ENCODE measurements at places on chromosomes 7 and 10.

GRCh38 chr10:79136236-79137005, 67.7 kb downstream of the ZMIZ1 start:
- DNase-seq: no peak

- DNase-seq: no peak
Measured at GRCh38 chr10:54666192-54666591, 134.8 kb downstream of the PCDH15 start.

DNA sequence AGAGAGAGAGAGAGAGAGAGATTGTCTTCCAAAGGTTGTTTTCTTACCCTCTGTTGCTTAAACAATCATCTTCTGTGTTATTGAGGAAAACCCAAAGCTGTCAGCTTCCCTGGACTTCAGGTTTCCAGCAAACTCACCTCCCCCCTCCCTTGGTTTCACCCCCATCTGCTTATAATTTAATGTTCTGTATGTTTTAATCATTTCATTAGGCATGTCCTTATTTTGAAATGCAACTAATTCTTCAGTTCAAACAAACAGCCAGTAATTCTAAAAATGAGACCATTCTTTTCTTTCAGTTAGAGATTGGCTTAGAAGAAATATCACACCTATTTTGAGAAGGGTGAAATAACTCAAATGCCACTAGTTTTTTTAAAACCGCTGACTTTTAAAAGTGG, 102.9 kb downstream of the FAM204A start:
- no peak for DNase-seq

GRCh38 chr7:140533394-140533872, 54.1 kb upstream of the MKRN1 start:
- no peak for DNase-seq

DNA sequence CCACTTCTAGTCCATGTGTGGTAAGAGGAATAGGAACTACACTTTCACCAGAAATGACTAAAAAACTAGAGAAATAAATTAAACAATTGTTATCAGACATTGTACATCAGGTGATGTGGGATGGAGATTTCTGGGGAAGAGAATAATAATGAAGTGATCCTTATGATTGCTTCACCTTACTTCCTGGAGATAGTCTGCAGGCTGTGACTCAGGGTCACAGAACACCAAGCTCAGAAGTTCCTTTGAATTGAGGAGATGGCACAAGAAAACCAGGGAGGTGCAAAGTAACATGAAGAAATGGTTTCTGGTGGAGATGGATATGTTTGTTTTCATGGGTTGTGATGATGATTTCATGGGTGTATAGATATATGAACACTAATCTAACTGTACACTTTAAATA, 44.5 kb downstream of the ZWINT start:
- no peak for DNase-seq

- no peak for DNase-seq
Measured at GRCh38 chr7:80686576-80686975, 48.1 kb downstream of the CD36 start.

GRCh38 chr7:6011541-6011940, 2.5 kb downstream of the AIMP2 start:
- DNase-seq: no peak

- no peak for DNase-seq
Measured at GRCh38 chr10:80448209-80448942, 5.7 kb upstream of the TSPAN14 start.

- DNase-seq: no peak
Measured at GRCh38 chr10:27399871-27400270, 104.2 kb upstream of the RAB18 start.

GRCh38 chr7:66522518-66522917, 106.2 kb upstream of the KCTD7 start:
- no peak for DNase-seq

GRCh38 chr10:110765513-110766319, 106.0 kb upstream of the PDCD4 start:
- no peak for DNase-seq

- DNase-seq: no peak
Measured at GRCh38 chr7:43553999-43554398, 28.9 kb upstream of the STK17A start.

DNA sequence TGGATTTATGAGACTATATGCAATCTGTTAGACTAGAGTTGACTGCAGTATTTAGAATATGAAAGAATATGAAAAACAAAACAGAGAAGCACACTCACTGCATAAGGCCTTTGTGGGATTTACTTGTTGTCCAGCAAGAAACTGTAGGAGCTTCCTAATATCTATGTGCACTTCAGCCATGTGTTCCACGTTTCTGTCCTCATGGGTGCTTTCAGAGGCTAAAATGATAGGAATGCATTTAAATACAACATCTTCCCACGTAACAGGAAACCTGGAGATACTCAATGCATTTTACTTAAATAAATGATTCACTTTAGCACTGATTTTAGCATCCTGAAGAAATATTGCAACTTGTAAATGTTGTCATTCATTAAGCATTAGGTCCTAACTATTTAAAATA, 11.7 kb downstream of the HUS1 start:
- DNase-seq: no peak

- no peak for DNase-seq
Measured at GRCh38 chr7:12583176-12583575, 12.7 kb downstream of the SCIN start.

DNA sequence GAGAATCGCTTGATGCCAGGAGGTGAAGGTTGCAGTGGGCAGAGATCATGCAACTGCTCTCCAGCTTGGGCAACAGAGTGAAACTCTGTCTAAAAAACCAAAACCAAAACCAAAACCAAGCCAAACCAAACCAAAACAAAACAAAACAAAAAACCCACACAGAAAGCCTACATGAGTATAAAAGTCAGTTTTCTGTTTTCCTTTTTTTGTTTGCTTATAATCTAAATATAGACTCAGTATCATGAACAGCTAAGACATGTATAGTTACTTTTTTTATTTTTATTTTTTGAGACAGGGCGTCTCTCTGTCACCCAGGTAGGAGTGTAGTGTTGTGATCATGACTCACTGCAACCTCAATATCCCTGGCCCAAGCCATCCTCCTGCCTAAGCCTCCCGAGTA, 16.8 kb upstream of the MTPN start:
- DNase-seq: no peak

GRCh38 chr10:113846036-113846435, 7.8 kb downstream of the DCLRE1A start:
- DNase-seq: no peak

GRCh38 chr7:25495342-25496250, 267.3 kb upstream of the NPVF start:
- DNase-seq: no peak

DNA sequence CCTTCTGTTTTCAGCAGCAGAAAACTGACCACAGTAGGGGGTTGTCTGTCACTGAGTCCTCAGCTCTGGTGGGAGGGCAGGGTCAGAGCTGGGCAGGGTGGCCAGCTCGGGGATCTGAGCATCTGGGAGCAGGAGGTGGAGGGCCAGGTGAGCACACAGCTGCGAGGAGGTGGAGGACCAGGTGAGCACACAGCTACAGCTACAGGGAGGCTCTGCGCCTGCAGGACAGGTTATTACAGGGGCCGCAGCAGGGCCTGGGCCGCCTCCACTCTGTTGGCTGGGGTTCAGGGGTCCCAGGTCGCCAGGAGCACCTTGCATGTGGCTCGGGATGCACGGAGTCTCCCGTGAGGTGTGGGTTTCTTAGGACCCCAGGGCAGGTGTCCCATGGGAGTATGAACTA, 52.4 kb upstream of the PRKAR1B start:
- no peak for DNase-seq

- no peak for DNase-seq
Measured at GRCh38 chr7:23211589-23211988, 29.7 kb downstream of the NUP42 start.

Data from NCI-H1048 (cell line).